Heart right ventricle (tissue), 16 donors: ENCODE measurements at places on chromosomes 6 and 20. TPM values are rescaled to one million over a fixed set of nuclear protein-coding genes. Genes with fewer than 3 reads are reported as not detected.
A peak's percentile ranks its signal among the peaks of the same experiment; 100 is the strongest.

- H3K4me1 ChIP-seq = no peaks in the 10 kb centered on the region
- H3K4me3 ChIP-seq = no peak overlapping the region
- DNase-seq = no peak
- H3K36me3 ChIP-seq = no peaks in the 10 kb centered on the region
- H3K27ac ChIP-seq = no peak overlapping the region
These were observed 178.0 kb downstream of the PHF3 start for GRCh38 chr6:63813566-63814120.

The FOXA2 gene
- total RNA-seq = not detected

The C4A gene
- 43.1 TPM for total RNA-seq

DNA sequence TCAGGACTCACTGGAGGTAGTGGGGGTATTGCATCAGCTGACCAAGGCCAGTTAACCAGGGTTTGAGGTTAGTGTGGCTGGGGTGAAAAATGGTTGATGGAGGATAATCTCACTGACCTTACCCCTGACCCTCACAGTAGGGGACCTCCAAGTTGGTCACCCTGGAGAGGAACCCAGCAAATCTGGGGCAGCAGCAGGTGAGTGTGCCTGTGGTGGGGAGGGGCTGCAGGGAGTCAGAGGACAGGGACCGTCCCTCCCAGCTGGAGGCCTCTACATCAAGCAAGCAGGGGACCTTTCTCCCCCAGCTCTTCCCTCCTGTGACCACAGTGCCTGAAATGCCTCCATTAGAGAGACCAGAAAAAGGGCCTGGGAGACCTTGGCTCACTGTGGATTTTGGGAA is 49.1 kb upstream of the ZNF337 start:
- H3K4me1 ChIP-seq = peaks cover 3% of the 10 kb centered on the region
- H3K36me3 ChIP-seq = no peaks in the 10 kb centered on the region
- no peaks in the 10 kb centered on the region for H3K27me3 ChIP-seq
- H3K4me3 ChIP-seq = no peak overlapping the region
- DNase-seq = no peak
- no peak overlapping the region for H3K27ac ChIP-seq

- no peak overlapping the region for H3K4me3 ChIP-seq
- DNase-seq = peak; percentile 75
- peaks cover 2% of the 10 kb centered on the region for H3K36me3 ChIP-seq
- peaks cover 5% of the 10 kb centered on the region for H3K4me1 ChIP-seq
- peaks cover 15% of the 10 kb centered on the region for H3K27me3 ChIP-seq
These were observed 2.5 kb upstream of the LSM14B start for GRCh38 chr20:62119591-62120364.

GRCh38 chr6:150366118-150366778 is 2.6 kb upstream of the IYD start:
- no peak for DNase-seq
- no peak overlapping the region for H3K27ac ChIP-seq
- no peaks in the 10 kb centered on the region for H3K4me1 ChIP-seq
- H3K36me3 ChIP-seq = no peaks in the 10 kb centered on the region
- no peaks in the 10 kb centered on the region for H3K27me3 ChIP-seq

- H3K4me1 ChIP-seq = peaks cover 36% of the 10 kb centered on the region
- no peak overlapping the region for H3K4me3 ChIP-seq
- no peaks in the 10 kb centered on the region for H3K27me3 ChIP-seq
- no peak for DNase-seq
- H3K27ac ChIP-seq = no peak overlapping the region
- peaks cover 21% of the 10 kb centered on the region for H3K36me3 ChIP-seq
These were observed 104.3 kb downstream of the SULF2 start for GRCh38 chr20:47680804-47681529.

DNA sequence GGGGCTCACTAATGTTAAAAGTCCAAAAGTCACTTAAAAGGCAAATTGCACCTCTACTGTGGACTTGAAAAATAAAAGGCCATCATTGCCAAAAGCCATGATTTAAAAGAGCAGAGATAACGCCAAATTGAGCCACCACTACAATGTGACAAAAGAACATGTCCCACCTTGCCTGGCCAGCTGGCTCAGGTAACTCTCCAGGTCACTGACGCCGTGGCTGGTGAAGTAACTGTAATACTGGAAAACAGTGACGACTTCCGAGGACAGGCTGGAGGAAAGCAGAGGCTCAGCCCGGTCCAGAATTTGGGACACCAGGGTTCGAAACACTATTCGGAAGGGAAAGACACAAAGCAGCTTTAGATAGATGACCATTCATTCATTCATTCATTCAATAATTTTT is 29.3 kb upstream of the ARMH2 start:
- no peak overlapping the region for H3K27ac ChIP-seq
- H3K4me1 ChIP-seq = no peaks in the 10 kb centered on the region
- no peaks in the 10 kb centered on the region for H3K27me3 ChIP-seq
- H3K4me3 ChIP-seq = no peak overlapping the region
- no peak for DNase-seq

DNA sequence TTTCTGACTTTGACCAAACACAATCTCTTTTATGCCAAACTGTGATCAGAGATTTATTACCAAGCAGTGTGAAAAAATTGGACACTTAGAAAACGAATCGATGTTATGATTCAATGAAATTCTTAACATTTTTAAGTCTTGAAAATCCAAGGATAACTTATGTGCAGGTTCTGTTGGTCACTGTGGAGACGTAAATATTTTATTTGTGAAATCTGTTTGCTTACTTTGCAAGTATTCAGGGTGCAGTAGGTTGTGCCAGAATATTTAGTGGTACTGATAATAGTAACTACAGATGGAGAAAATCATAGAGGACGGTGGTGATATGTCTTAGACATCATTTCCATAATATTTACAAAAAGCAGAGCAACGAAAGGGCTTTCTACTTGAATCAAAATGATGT is 97.3 kb downstream of the BMP2 start:
- no peak overlapping the region for H3K4me3 ChIP-seq
- no peaks in the 10 kb centered on the region for H3K4me1 ChIP-seq
- H3K27ac ChIP-seq = no peak overlapping the region
- H3K36me3 ChIP-seq = no peaks in the 10 kb centered on the region

The PRSS35 gene
- not detected for total RNA-seq

DNA sequence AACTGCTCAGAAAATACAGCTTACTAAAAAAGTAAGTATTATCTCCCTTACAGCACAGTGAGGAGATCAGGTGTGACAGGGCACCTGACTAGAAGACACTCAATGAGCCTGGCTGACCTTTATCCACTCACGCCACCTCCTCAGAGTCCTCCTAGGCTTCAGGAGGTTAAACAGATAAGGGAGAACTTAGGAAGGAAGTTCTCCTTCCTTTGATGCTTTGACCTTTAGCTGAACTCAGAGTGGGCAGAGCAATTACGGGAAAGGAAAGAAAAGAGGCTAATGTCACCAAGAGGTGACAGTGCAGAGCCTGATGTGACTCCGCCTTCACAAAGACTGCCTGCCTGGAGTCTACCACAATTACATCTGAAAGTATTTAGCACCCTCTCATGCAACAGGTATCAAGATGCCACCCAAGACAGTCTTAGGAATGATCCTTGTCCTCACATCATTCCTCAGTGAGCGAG is 36.7 kb downstream of the MAN1A1 start:
- H3K4me3 ChIP-seq = no peak overlapping the region
- H3K27ac ChIP-seq = no peak overlapping the region
- no peaks in the 10 kb centered on the region for H3K27me3 ChIP-seq
- DNase-seq = no peak
- no peaks in the 10 kb centered on the region for H3K36me3 ChIP-seq
- peaks cover 46% of the 10 kb centered on the region for H3K4me1 ChIP-seq

The SMLR1 gene
- not detected for total RNA-seq

The TNF gene
- 0.46 TPM for total RNA-seq

- no peaks in the 10 kb centered on the region for H3K36me3 ChIP-seq
- no peak overlapping the region for H3K27ac ChIP-seq
- H3K27me3 ChIP-seq = peaks cover 23% of the 10 kb centered on the region
- DNase-seq = no peak
- no peaks in the 10 kb centered on the region for H3K4me1 ChIP-seq
These were observed 36.5 kb upstream of the TFAP2A start for GRCh38 chr6:10451394-10451793.

DNA sequence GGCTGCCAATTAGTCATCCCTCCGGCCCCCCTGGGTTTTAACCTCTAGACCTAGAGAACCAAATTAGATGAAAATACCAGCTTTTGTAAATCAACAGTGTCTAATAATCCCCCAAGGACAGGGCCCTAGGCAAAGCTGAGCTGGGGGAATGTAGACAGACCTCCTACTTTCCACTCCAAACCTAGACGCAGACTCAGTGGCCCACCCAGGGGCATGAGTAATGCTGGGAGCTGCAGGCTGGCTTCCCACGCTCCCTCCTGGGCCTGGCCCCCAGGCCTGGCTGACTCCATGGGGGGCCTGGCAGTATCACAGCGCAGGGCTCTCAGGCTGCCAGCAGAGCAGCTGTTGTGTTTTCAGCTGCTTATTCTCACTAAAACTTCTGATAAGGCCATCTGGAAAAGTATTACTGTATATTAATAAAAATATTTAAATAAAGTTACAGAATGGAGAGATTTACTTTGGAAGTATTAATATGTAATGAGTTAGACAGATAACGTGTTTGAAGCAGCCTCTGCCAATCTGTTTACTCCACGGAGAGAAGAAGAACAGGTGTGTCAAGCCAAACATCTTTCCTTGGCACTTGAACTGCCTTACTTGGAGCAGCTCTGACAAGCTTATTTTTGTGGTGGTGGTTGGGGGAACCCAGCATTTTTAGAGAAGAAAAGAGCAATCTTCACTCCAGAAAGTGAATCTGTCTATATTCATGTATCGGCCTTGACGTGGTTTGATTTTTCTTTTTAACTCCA is 144.0 kb upstream of the AGPAT4 start:
- H3K36me3 ChIP-seq = no peaks in the 10 kb centered on the region
- no peaks in the 10 kb centered on the region for H3K4me1 ChIP-seq
- H3K27ac ChIP-seq = peak overlapping the region; percentile 51
- no peak overlapping the region for H3K4me3 ChIP-seq
- peak; percentile 42 for DNase-seq

The FABP7 gene
- total RNA-seq = not detected

DNA sequence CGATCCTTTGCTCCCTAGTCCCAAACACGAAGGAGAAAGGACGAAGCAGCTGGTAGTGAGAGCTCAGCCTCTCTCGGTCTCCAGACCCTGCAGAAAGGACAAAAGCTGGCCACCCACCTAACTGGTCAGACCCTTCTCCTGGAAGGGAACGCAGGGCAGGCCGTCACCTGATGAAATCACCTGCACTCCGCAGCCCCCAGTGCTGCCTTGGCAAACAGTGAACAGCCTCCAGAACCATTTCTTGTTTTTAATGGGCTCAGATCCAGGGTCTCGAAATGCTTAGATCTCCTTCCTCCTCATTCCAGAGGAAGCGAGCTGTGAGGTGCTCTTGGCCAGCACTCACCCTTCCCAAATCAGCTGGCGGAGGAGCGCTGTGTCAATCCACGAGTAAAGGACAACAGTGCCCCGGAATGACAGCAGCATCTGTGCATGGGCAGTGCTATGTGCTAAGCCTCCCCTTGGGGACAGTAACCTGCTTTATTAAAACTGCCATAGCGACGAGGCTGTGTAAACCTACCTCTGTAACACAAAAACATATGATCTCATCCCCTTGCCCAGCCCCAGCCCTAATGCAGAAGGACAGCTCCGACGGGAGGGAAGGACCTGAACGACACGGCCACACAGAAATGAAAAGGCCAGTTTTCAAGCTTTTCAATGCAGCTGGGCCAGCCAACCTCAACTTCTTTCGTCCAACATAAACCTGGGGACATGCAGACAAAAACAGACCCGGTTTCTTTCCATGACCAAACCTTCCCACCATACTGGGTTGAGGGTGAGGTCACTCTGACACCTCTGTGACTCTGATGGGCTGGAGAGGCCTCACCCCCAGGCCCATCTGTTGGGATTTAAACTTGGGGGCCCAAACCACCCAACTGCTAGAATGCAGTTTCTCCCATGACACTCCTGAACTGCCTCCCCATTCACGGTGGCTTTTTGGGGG is 43.3 kb downstream of the SULF2 start:
- H3K4me3 ChIP-seq = no peak overlapping the region
- no peaks in the 10 kb centered on the region for H3K4me1 ChIP-seq
- H3K27me3 ChIP-seq = no peaks in the 10 kb centered on the region
- no peaks in the 10 kb centered on the region for H3K36me3 ChIP-seq
- H3K27ac ChIP-seq = no peak overlapping the region
- DNase-seq = no peak

GRCh38 chr20:41166201-41167117 is 29.1 kb downstream of the PLCG1 start:
- DNase-seq = no peak
- no peaks in the 10 kb centered on the region for H3K27me3 ChIP-seq
- H3K36me3 ChIP-seq = peaks cover 83% of the 10 kb centered on the region
- H3K27ac ChIP-seq = no peak overlapping the region

GRCh38 chr20:41398408-41398807 is 31.8 kb upstream of the EMILIN3 start:
- DNase-seq = no peak
- no peaks in the 10 kb centered on the region for H3K27me3 ChIP-seq

DNA sequence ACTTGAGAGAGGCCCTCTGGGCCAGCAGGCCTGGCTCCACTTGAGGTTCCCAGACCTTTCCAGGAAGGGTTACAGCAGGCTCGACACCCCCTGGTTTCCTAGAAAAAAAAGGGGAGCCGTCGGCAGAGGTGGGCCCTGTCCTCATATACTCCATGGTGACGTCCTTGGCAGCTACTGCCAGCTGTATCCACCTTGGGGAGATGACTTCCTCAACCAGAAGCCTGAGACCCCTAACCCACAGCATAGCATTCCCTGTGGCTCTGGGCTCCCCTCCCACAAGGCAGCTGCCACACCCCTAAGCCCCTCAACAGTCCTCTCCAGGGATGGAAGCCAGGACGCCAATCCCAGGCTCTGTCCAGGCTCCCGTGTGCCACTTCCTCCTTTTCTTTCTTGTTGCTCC is 294.8 kb downstream of the CDC5L start:
- H3K4me1 ChIP-seq = no peaks in the 10 kb centered on the region
- H3K4me3 ChIP-seq = no peak overlapping the region
- DNase-seq = no peak
- no peaks in the 10 kb centered on the region for H3K27me3 ChIP-seq

- no peak for DNase-seq
- H3K27ac ChIP-seq = no peak overlapping the region
- no peaks in the 10 kb centered on the region for H3K27me3 ChIP-seq
These were observed 64.6 kb downstream of the SYNE1 start for GRCh38 chr6:152572338-152573088.
